GM12878 (cell line): ENCODE measurements at places on chromosomes 3 and 15.

DNA sequence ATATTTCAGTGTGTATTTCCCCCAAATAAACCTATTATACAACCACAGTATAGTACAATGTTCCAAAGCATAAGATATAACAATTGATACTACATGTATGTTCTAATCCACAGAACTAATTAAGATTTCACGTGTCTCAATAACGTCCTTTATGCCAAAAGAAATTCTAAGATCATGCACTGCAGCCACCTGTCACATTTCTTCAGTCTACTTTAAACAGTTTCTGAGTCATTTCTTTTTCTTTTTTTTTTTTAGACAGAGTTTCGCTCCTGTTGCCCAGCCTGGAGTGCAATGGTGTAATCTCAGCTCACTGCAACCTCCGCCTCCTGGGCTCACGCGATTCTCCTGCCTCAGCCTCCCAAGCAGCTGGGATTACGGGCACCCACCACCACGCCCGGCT is 190.2 kb downstream of the STAG1 start:
- H3K27ac ChIP-seq, result no peak overlapping the region
- H3K27me3 ChIP-seq, result no peaks in the 10 kb centered on the region
- no peak for DNase-seq

DNA sequence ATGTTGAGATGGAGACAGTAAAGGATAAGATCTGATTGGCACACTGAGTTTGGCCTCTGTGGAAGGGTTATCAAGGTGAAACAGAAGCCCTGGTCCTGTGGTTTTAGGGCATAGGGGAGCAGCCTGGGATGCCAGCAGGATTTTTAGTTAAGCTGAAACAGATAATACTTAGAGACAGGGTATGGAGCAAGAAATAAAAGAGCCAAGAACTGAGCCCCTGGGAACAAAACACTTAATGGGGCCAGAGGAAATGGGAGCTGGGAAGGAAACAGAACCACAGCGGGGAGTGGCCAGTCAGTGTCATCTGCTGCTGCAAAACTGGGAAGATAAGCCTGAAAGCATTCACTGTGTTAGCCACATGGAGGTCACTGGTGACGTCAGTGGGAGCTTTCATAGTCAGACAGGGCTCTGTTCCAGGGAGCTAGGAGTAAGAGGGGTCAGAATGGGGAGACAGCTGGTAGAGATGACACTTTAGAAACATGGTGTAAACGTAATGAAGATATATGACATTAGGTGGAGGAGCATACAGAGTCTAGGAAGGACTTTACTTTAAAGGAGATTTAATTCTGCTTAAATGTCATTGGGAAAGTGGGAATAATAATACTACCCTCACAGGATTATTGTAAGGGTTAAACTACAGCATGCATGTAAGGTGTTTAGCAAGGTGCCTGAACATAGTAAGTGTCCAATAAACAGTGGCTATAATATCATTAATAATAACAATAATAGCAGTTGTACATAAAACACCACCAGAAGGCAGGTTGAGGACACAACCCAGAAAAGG is 172.7 kb upstream of the CTNNB1 start:
- H3K27ac ChIP-seq, result no peak overlapping the region
- H3K4me1 ChIP-seq, result no peaks in the 10 kb centered on the region
- H3K27me3 ChIP-seq, result no peaks in the 10 kb centered on the region
- no peak overlapping the region for H3K4me3 ChIP-seq

GRCh38 chr3:189779166-189779565 is 148.0 kb downstream of the TP63 start:
- H3K4me3 ChIP-seq, result no peak overlapping the region
- H3K36me3 ChIP-seq, result no peaks in the 10 kb centered on the region
- H3K4me1 ChIP-seq, result peaks cover 5% of the 10 kb centered on the region; the same call in 1 of the 2 replicates
- DNase-seq, result no peak

DNA sequence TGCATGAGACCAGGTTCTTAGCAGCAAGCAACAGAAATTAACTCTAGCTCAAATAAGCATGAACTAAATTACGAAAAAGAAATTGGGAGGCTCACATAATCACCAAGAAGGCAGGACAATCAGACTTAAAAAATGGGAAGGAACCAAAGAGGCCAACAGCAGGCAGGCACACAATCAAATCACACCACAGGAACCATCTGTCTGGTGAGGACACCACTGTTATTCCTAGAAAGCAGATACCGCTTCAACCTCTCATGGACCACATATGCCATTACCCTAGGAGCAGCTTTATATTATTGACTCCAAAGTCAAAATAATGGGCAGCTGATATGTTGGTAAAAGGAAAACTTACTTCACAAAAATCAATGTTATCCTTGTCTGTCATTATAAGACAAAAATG is 51.6 kb downstream of the SUCLG2 start:
- no peak overlapping the region for H3K27ac ChIP-seq
- H3K4me1 ChIP-seq, result peaks cover 3% of the 10 kb centered on the region; the same call in 1 of the 2 replicates
- no peak overlapping the region for H3K4me3 ChIP-seq
- no peaks in the 10 kb centered on the region for H3K36me3 ChIP-seq
- no peaks in the 10 kb centered on the region for H3K27me3 ChIP-seq
- DNase-seq, result no peak

DNA sequence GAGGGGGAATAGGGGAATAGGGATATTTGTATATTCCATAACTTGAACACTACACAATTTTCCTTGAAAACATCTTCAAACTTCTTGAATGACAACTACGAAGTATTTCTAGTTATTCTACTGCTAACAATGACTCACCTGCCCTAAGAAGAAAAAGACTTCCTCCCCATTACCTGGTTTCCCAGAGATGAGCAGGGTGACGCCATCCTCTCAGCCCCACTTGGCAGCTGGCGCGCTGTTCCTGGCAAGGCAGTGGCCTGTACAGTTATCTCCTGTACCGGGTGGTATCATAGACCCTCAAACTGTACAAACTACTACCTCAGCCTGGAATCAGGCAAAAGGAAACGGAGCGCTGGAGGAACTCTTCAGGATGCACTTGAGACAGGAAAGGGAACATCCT is 10.4 kb downstream of the WDR82 start:
- H3K36me3 ChIP-seq, result peaks cover 44% of the 10 kb centered on the region
- DNase-seq, result no peak
- H3K4me1 ChIP-seq, result peaks cover 11% of the 10 kb centered on the region
- no peak overlapping the region for H3K27ac ChIP-seq

- peak; percentile 57 for DNase-seq
- no peak overlapping the region for H3K4me3 ChIP-seq
- H3K27me3 ChIP-seq, result no peaks in the 10 kb centered on the region
- no peaks in the 10 kb centered on the region for H3K36me3 ChIP-seq
Observed at GRCh38 chr3:138890555-138891187, 55.9 kb upstream of the PIK3CB start.

DNA sequence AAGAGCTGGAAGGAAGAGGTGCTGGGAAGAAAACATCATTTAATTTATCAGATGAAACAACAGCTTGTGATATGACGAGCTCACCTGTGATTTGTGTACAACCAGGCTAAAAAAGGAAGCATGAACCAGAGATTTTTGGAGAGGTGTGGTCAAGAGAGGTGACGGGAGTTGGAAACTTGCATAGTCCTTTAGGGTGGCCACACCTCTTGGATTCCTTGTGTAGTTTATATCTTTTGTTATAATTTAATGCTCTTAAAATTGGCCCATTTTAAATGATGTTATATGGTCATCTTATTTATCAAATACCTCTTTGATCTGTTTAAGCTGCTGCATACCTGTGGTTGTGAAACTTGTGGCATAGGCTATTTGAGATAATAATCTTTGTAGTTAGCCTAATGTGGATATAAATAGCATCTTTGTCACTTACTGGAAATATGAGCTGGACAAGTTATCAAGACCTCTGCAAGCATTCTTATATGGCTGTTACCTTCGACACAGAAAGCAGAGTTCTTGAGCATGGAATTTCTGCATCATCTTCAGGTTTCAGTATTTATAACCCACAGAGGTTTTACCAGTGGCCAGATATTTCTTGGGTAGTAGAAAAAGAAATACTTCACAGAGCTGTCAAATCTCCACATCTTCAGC is 49.1 kb downstream of the IL1RAP start:
- H3K27ac ChIP-seq, result no peak overlapping the region
- H3K27me3 ChIP-seq, result no peaks in the 10 kb centered on the region
- H3K4me3 ChIP-seq, result no peak overlapping the region
- DNase-seq, result no peak
- H3K36me3 ChIP-seq, result no peaks in the 10 kb centered on the region

DNA sequence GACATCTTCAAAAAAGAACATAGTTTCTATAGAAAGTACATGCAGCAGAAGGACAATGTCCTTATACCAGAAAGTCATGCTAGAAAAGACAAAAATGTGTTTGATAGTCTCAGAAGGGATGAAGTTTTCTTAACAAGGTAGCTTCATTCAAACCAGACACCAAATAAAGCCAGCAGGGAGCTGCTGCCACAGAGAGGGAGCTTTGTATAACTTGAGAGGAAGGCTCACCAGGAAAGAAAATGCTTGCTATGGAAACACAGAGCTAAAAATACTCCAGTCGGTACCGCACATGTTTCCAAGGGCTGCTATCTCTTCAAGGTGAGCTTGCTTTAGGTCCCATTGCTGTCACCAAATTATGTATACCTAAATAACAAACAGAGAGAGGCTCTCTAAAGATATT is 1074.8 kb upstream of the ALCAM start:
- H3K27me3 ChIP-seq, result no peaks in the 10 kb centered on the region
- H3K4me3 ChIP-seq, result no peak overlapping the region
- H3K36me3 ChIP-seq, result no peaks in the 10 kb centered on the region
- peak overlapping the region; percentile 42; the same call in 1 of the 2 replicates for H3K27ac ChIP-seq
- no peaks in the 10 kb centered on the region for H3K4me1 ChIP-seq

GRCh38 chr15:68770216-68770615 is 50.5 kb downstream of the ANP32A start:
- no peak overlapping the region for H3K4me3 ChIP-seq
- DNase-seq, result no peak

GRCh38 chr15:47888385-47889100 is 171.2 kb downstream of the SEMA6D start:
- H3K4me3 ChIP-seq, result no peak overlapping the region
- no peaks in the 10 kb centered on the region for H3K4me1 ChIP-seq
- no peaks in the 10 kb centered on the region for H3K27me3 ChIP-seq
